Activated CD4-positive, alpha-beta memory T cell treated with anti-CD3 and anti-CD28 coated beads, Interleukin-2, amount 10 ng/mL, durations not matched to agents 7 days and 5 days (primary cell): ENCODE measurements at places on chromosomes 16 and 17.

DNA sequence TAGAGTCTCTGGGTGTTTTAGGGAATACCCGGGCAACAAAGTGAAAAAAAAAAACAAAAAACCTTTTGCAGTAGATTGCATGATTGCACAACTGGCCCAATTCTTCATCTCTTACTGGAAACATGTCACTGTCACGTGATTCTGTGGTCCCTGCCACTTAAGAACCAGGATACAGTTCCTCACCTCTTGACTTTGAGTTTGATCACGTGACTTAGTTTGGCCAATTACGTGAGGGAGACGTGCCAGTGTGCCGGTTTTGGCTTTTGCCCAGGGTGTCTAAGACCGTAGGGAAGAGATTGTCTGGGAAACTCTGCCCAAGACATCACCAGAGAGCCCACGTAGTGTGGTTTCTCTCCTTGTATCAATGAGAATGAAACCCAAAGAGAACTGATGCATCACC lies 88.7 kb downstream of the GRIN2A start:
- DNase-seq: no peak
- no peak overlapping the region for H3K4me3 ChIP-seq
- H3K27me3 ChIP-seq: no peaks in the 10 kb centered on the region

- peaks cover 42% of the 10 kb centered on the region for H3K27me3 ChIP-seq
- H3K4me3 ChIP-seq: peak overlapping the region; percentile 35
- DNase-seq: peak; percentile 45
- H3K27ac ChIP-seq: no peak overlapping the region
- H3K36me3 ChIP-seq: no peaks in the 10 kb centered on the region
These were observed 804 bp downstream of the TGFB1I1 start for GRCh38 chr16:31472709-31473203.

DNA sequence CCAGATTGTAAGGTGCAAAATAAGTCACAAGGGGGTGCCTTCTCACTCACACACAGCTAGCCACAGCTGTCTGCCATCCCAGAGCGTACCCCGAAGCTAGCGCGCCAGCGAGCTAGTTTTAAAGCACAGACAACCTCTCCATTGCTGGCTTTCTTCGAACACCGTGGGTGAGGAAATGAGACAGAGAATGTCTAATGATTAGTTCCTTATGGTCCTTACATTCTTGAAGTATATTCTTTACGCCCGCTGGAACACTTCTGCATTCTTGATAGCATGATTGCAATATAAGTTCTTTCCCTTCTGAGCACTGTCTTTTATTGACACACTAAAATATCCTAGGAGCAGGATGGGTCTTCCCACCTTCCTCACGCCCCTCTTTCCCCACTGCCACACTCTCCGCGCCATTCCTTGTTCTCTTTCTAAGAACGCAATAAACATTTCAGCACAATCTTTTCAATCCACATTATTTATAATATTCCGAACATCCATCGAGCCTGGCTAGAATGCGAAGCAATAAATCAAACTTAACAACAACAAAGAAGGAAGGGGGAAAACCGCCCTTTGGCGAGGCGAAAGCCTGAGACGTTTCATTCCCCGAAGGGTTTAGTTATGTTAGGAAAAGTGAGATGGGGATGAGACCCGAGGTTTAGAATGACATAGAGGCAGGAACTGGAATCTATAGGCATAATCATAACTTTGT lies 251.3 kb downstream of the NTN1 start:
- DNase-seq: no peak
- no peaks in the 10 kb centered on the region for H3K36me3 ChIP-seq
- H3K4me3 ChIP-seq: no peak overlapping the region
- no peaks in the 10 kb centered on the region for H3K27me3 ChIP-seq

- peak overlapping the region; percentile 90 for H3K4me3 ChIP-seq
- H3K4me1 ChIP-seq: peaks cover 36% of the 10 kb centered on the region
- H3K36me3 ChIP-seq: peaks cover 17% of the 10 kb centered on the region
- peak; percentile 48 for DNase-seq
These were observed 491 bp downstream of the TRAP1 start for GRCh38 chr16:3716831-3717234.

GRCh38 chr17:7841915-7842379 lies 7.9 kb downstream of the KDM6B start:
- peaks cover 54% of the 10 kb centered on the region for H3K4me1 ChIP-seq
- DNase-seq: peak; percentile 85
- peaks cover 15% of the 10 kb centered on the region for H3K36me3 ChIP-seq
- peak overlapping the region; percentile 97 for H3K4me3 ChIP-seq
- H3K27ac ChIP-seq: peak overlapping the region; percentile 97

DNA sequence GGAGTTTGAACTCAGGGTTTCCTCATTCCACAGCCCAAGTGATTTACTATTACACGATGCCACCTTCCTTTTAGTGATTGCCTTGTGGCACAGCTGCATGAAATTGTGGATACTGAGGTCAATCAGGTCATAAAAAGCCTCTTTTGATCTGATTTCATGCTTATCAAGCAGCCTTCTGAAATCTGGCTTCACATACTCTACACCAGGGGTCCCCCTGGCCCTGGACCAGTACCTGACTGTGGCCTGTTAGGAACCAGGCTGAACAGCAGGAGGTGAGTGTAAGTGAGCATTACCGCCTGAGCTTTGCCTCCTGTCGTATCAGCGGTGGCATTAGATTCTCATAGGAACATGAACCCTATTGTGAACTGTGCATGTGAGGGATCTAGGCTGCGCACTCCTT lies 13.8 kb downstream of the SLFN5 start:
- H3K4me3 ChIP-seq: no peak overlapping the region
- H3K36me3 ChIP-seq: peaks cover 84% of the 10 kb centered on the region
- no peaks in the 10 kb centered on the region for H3K27me3 ChIP-seq
- peaks cover 54% of the 10 kb centered on the region for H3K4me1 ChIP-seq

DNA sequence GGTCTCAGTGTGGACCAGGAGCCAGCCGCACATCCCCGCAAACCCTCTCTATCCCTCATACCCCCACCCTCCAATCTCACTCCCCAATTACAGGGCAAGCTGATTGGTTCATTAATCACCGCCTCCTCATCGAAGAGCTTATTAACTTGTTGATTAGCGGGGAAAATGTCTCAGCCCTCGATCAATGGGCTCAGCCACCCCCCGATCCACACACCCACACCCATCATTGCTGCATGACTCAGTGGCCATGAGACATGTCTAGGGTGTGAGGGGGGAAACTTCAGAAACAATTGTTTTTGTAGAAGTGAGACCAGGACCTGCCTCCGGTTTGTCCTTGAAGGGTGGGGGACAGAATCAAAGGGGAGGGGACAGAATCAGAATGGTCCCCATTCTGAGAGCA lies 2.5 kb upstream of the PYY start:
- H3K27me3 ChIP-seq: peaks cover 30% of the 10 kb centered on the region
- H3K4me3 ChIP-seq: no peak overlapping the region
- no peak overlapping the region for H3K27ac ChIP-seq
- H3K4me1 ChIP-seq: peaks cover 5% of the 10 kb centered on the region
- no peaks in the 10 kb centered on the region for H3K36me3 ChIP-seq
- no peak for DNase-seq

- peak overlapping the region; percentile 30 for H3K4me3 ChIP-seq
- no peak overlapping the region for H3K27ac ChIP-seq
- peaks cover 28% of the 10 kb centered on the region for H3K27me3 ChIP-seq
- peaks cover 36% of the 10 kb centered on the region for H3K4me1 ChIP-seq
- H3K36me3 ChIP-seq: peaks cover 15% of the 10 kb centered on the region
These were observed 3.6 kb downstream of the IRF8 start for GRCh38 chr16:85902366-85903155.

- DNase-seq: no peak
- H3K27me3 ChIP-seq: no peaks in the 10 kb centered on the region
- H3K4me3 ChIP-seq: no peak overlapping the region
- peaks cover 58% of the 10 kb centered on the region for H3K4me1 ChIP-seq
- no peak overlapping the region for H3K27ac ChIP-seq
These were observed 50.5 kb upstream of the ZNF750 start for GRCh38 chr17:82890339-82890730.

GRCh38 chr17:77528516-77529327 lies 388.0 kb downstream of the SEC14L1 start:
- no peaks in the 10 kb centered on the region for H3K36me3 ChIP-seq
- H3K4me1 ChIP-seq: peaks cover 2% of the 10 kb centered on the region
- H3K27ac ChIP-seq: no peak overlapping the region
- DNase-seq: no peak
- H3K27me3 ChIP-seq: peaks cover 31% of the 10 kb centered on the region
- H3K4me3 ChIP-seq: no peak overlapping the region

- H3K27ac ChIP-seq: no peak overlapping the region
- no peak for DNase-seq
- no peak overlapping the region for H3K4me3 ChIP-seq
- H3K4me1 ChIP-seq: no peaks in the 10 kb centered on the region
- no peaks in the 10 kb centered on the region for H3K36me3 ChIP-seq
- peaks cover 11% of the 10 kb centered on the region for H3K27me3 ChIP-seq
These were observed 1.8 kb downstream of the CCL22 start for GRCh38 chr16:57360321-57360935.

GRCh38 chr17:65085397-65085796 lies 28.9 kb upstream of the GNA13 start:
- H3K4me3 ChIP-seq: no peak overlapping the region
- no peaks in the 10 kb centered on the region for H3K36me3 ChIP-seq

DNA sequence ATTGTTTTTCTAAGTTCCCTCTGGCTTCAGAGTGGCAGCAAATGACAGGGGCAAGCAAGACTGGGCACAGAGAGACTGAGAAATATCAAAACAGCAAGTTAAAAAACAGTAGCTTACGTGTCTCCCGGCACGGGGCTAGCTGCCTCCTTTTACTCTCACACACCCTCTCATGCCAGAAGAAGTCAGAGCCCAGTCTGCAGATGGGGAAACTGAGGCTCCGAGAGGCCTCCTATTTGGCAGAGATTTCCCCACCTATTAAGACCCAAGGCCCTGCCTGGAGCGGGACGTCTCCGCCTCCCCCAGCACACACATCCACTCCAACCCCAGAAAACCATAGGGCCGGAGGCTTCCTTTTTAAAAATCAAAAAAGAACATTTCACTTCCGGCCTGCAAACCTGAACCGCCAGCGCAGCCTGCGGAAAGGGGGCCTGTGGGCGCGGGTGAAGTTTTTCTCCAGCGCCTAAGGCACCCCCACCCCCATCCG lies 832 bp downstream of the CARHSP1 start:
- H3K27me3 ChIP-seq: no peaks in the 10 kb centered on the region
- peaks cover 21% of the 10 kb centered on the region for H3K36me3 ChIP-seq
- peak overlapping the region; percentile 95 for H3K27ac ChIP-seq
- peak overlapping the region; percentile 97 for H3K4me3 ChIP-seq
- H3K4me1 ChIP-seq: peaks cover 57% of the 10 kb centered on the region
- DNase-seq: no peak

- H3K4me1 ChIP-seq: no peaks in the 10 kb centered on the region
- H3K27me3 ChIP-seq: peaks cover 49% of the 10 kb centered on the region
- DNase-seq: no peak
- no peak within 1 kb of the TSS for H3K4me3 ChIP-seq
- H3K27ac ChIP-seq: no peak within 1 kb of the TSS
- H3K36me3 ChIP-seq: no peaks in the 10 kb centered on the region
These were observed at the start of gene TMEM100 for GRCh38 chr17:55722742-55723487. TMEM100 (minus strand) TSS chr17:55722864; CDS start chr17:55721070, 1,794 bp downstream.

DNA sequence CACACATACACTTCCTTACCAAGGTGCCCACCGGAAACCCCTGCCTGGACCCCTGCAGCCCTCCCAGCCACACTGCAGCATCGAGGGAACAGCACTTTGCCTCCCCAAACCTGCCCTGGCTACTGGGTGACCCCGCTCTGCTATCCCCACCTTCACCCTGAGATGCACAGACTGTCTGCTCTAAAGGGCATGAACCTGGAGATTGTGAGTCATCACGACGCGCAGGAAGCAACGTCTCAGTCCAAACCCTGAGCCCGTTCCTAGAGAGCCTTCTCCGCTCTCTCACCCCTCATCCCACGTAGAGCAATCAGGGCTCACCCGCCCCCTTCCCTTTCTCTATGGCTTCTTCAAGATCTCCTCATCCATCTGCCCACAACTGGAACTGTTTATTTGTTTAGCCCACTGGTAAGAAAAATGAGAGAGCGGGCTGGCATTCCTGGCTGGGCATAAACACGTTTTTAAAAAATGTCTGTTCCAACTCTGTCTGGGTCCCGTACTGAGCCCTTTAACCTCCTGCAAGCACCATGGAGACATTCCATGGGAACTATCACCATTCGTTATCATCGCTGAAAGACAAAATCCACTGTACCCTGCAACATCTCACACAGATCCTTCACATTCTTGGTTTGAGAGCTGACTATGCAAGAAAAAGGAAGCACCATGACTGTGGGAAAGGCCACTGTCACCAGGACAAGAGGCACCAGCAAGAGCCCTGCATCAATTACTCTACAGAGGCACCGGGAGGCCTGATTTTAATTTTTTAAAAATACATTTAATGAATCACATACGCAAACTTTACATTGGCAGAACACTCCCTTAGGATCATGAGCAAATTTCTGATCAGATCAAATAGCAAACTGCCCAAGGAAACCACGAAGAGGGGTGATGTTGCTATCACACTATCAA lies 28.2 kb downstream of the ZFHX3 start:
- H3K27me3 ChIP-seq: no peaks in the 10 kb centered on the region
- no peak overlapping the region for H3K4me3 ChIP-seq
- no peak for DNase-seq
- no peaks in the 10 kb centered on the region for H3K4me1 ChIP-seq
- H3K36me3 ChIP-seq: no peaks in the 10 kb centered on the region
- no peak overlapping the region for H3K27ac ChIP-seq

DNA sequence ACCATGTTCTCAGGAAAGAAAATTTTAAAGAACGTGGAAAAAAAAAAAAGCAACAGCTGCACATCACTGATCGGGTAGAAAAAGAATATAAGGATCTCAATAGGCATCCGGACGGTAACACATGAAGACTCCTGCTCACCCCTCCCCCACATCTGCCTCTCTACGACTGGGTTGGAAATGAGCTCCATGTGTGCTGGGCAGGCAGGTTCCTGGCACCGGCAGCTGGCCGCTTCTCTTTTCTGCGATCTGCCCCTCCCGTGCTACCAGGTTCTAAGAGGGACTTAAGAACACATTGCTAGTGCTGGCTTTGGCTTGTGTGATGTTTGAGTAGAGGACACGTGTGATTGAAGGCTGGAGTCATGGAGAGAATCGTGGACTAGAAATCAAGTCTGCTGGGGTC lies 115.5 kb downstream of the AATF start:
- no peak overlapping the region for H3K27ac ChIP-seq
- H3K36me3 ChIP-seq: no peaks in the 10 kb centered on the region
- DNase-seq: no peak
- peaks cover 6% of the 10 kb centered on the region for H3K27me3 ChIP-seq
- no peak overlapping the region for H3K4me3 ChIP-seq

DNA sequence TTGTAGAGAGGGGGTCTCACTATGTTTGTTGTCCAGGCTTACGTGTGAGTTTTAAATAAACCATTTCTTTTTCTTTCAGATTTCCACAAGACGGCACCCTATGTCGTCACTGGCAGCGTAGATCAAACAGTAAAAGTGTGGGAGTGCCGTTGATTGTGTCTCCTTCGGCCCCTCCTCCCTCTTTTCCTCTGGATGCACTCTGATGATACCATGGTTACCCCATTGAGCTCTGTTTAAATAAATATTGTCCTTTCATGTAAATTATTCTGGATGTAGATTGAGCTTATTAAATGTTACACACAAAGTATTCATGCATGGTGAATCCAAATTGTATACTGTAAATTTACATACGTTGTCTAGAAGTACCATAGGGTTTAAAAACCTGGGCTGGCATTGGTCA lies 29.9 kb downstream of the CLUH start:
- no peak overlapping the region for H3K4me3 ChIP-seq
- no peaks in the 10 kb centered on the region for H3K4me1 ChIP-seq
- no peaks in the 10 kb centered on the region for H3K27me3 ChIP-seq
- H3K36me3 ChIP-seq: peaks cover 57% of the 10 kb centered on the region
- no peak for DNase-seq
- no peak overlapping the region for H3K27ac ChIP-seq
